ENCODE measurements at places on chromosomes 3 and 15.

- DNase-seq = no peak
These were observed 49.7 kb downstream of the CGGBP1 start for GRCh38 chr3:88009066-88009465.

DNA sequence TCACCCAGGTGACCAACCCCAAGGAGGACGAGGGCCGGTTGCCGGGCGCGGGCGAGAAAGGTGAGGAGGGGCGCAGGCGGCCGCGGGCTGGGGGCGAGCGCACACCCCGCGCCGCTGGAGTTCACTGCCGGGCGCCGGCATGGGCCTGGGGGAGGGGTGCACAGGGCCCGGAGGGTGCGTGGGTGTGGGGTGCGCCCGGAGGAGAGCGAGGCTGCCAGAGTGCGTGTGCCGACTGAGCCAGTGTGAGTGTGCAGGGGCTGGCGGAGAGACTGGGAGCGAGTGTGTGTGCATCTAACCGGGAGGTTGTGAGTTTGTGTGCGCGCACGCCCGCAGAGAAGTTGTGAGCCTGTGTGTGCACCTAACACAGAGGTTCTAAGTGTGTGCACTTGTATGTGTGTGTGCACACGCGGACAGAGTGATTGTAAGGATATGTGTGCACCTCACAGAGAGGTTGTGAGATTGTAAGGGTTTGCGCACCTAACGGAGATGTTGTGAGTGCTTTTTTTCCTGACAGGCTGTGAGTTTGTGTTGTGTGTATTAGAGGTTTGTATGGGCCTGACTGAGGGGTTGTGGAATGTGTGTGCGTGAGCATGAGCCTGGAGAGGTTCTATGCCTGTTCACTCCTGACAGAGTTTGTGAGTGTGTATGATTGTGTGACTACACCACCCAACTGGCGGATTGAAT lies 681 bp downstream of the CTDSPL start:
- DNase-seq = no peak

DNA sequence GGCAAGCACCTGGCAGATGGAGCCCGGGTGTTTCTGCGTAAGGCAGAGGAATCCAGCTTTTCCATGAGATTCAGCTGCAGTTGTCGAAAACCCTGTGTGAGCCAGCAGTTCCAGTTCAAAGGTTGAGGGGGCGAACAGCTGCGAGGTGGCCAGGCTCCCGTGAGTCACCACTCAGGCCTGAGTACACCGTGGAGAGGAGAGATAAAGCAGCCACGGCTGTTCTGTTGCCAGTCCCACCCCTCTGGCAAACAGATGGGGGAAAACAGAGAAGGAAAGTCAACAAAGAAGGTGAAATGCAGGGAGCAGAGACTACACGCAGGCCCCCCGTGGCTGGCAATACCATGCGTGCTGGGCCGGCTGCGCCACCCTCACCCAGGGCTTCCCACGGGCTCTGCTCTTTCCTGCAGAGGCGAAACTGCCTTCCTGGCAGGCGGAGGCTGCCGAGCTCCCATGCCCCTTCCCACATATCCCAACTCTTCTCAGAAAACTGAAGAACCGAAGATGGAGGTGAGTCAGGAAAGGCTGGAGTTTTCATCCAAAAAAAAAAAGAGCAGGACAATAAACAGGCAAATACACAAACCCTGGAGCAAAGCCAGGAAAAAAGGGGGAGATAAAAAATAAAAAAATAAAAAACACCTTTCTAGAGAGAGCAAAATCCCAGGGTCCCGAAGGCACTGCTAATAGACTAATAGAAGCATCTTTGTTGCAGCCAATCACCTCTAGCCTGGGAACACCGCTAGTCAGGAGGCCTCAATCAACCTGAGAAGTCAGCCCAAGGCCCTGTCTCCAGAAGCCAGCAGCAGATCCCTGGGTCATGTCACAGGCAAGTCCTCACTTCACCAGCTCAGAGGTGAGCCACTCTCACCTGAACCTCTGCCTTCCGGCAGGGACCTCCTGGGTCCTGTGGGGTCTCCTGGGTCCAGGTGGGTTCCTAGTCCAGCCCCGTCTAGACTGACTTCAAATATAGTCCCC lies 37.7 kb downstream of the FAM174B start:
- DNase-seq = no peak

- DNase-seq = no peak
These were observed 27.6 kb upstream of the P2RY13 start for GRCh38 chr3:151356794-151357462.

- DNase-seq = no peak
These were observed 514.1 kb upstream of the ADAMTS9 start for GRCh38 chr3:65201926-65202325.

- DNase-seq = no peak
These were observed 75.8 kb downstream of the FAIM start for GRCh38 chr3:138684396-138684795.

GRCh38 chr3:171172070-171172469 lies 145.6 kb upstream of the SLC2A2 start:
- no peak for DNase-seq

GRCh38 chr3:55059027-55059629 lies 131.3 kb upstream of the LRTM1 start:
- no peak for DNase-seq

- DNase-seq = no peak
These were observed 55.9 kb downstream of the LIPC start for GRCh38 chr15:58487724-58488120.

GRCh38 chr3:112097378-112097777 lies 11.2 kb downstream of the C3orf52 start:
- no peak for DNase-seq

GRCh38 chr3:116339441-116340028 lies 105.8 kb downstream of the LSAMP start:
- no peak for DNase-seq

- no peak for DNase-seq
These were observed 54.9 kb upstream of the MYRIP start for GRCh38 chr3:39754549-39754948.

- DNase-seq = no peak
These were observed 24.3 kb upstream of the SV2B start for GRCh38 chr15:91075739-91076138.

DNA sequence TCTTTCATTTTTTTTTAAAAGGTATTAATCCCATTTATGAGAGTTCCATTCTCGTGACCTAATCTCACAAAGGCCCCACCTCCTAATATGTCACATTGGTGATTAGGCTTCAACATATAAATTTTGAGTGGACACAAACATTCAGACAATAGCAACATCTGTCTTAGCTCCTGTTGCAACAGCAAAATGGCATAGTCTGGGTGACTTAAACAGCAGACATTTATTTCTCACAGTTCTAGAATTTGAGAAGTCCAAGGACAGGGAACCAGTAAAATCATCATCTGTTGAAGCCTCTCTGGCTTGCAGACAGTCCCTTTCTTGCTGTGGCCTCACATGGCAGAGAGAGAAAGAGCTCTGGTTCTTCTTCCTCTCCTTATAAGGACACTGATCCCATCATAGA lies 3.2 kb upstream of the PLSCR2 start:
- no peak for DNase-seq

GRCh38 chr3:55341502-55342031 lies 145.5 kb downstream of the WNT5A start:
- no peak for DNase-seq

DNA sequence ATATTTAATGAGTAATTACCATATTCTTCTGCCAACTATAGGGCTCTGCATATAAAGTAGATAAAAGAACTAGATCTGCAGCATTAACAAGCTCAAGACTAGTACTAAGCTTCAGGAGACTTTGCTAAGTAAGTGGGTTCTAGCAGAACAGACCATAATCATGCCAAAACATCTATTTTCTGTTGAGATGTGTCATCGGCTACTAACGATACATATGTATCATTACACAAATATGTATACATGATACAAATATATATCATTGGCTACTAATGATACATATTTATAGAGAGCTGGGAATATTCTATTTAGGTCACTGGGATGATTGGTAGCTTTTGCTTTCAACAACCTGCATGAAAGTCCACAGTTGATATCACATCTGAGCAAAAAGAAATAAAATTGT lies 185.8 kb upstream of the DCBLD2 start:
- no peak for DNase-seq

DNA sequence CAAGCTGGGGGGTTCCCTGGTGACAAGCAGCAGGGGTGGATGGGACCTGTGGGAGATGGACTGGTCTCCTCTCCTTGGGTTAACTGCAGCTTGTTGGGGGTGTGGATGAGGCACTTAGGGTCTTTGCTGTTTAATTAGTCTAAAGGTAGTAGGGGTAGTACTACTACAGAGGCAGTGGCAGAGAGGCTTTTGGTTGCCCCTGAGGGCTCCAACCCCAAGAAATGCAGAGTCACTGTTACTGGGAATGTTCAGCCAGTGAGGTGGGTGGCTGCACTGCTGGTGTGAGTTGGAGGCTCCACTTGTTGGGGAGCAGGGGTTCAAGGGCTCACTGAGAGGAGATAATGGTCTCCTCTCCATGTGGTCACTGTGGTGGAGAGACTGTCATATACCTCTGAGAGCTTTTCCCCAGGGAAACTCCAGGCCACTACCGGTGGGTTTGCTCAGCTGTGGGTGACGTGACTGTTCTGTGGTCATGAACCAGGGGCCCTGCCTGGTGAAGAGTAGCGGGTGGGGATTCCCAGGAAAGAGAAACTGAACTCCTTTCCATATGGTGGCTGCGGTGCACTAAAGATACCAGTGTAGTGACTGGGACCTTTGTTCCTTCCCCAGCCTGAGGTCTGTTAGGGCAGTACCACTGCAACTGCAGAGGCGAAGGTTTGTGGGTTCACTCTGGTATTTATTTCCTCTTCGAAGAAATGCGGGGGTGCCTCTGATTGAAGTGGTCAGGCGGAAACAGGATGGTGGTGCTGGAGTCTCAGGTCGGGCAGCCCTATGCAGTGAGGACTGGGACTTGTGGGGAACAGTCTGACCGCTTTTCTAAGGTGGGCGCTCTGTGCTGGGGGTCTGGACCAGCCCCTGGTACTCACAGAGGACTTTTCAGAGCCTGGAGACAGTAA lies 68.9 kb upstream of the TNFSF10 start:
- DNase-seq = peak; percentile 34

- DNase-seq = no peak
These were observed 6.6 kb downstream of the DTWD1 start for GRCh38 chr15:49627407-49627877.

DNA sequence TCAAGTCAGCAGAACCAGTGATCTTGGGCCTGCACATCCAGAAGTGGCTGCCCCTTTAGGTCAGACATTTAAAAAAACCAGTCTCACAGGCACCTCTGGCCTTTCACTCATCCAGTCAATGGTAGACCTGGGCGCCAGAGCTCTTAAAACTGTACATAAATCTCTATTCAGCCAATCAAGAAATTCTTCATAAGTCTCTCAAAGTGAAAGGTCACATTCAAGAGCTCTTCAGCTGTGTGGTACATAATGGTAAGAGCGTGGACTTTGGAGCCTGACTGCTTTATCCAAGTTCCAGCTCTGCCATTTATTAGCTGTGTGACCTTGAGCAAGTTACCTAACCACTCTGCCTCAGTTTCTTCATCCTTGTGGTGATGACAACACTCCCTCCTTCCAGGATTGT lies 22.3 kb upstream of the MORF4L1 start:
- DNase-seq = no peak

DNA sequence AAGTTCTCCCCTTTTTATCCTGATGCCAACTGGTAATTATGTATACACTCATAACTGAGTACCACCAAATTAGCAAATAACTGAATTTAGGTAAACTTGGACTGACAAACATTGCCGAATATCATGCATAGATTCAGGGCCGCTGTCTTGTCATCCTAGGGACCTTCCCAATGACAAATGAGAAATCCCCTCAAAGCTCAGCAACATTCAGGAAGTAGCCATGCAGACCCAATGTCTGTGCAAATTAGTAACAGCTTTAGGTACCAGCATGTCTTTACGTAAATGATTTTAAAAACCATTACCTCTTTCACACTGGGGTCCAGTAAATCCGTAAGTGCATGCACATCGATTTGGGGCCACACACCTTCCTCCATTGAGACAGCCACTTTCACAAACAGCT lies 49.5 kb downstream of the FBN1 start:
- no peak for DNase-seq

- DNase-seq = no peak
These were observed 3.5 kb upstream of the FAM81A start for GRCh38 chr15:59434481-59434880.

GRCh38 chr3:20999661-21000060 lies 751.3 kb downstream of the ZNF385D start:
- no peak for DNase-seq

DNA sequence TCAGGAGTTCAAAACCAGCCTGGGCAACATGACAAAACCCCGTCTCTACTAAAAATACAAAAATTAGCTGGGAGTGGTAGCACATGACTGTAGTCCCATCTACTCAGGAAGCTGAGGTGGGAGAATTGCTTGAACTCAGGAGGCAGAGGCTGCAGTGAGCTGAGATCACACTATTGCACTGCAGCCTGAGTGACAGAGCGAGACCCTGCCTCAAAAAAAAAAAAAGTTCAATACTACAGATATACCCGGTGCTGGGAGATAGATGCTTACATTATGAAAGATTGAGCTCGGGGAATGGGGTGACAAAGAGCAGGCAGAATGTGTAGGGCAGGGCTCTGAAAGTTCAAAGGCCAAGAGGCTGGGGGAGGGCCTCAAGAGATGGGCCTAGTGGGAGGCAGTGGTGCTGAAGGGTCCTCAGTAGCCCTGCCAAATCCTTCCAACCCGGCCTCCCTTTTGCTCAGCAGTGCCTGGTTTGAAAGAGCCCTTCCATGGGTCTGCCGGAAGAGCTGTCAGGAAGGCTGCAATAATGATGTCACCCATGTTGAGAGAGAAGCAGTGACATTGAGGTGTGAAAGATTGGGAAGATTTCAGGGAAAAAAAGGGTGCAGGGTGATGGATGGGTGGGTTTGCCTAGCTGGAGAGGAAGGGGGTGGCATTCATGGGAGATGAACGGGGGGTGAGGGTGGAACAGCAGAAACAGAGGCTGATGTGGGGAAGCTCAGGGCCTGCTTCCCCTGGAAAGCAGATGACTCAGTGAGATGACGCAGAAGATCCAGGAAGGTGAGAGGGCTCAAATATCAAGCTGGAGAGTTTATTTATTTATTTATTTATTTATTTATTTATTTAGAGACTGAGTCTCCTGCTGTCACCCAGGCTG lies 20.0 kb upstream of the IREB2 start:
- DNase-seq = no peak

GRCh38 chr3:167484551-167484950 lies 10.7 kb upstream of the SERPINI2 start:
- no peak for DNase-seq

- no peak for DNase-seq
These were observed 25.8 kb upstream of the MTHFS start for GRCh38 chr15:79922512-79923078.

GRCh38 chr3:11410564-11410963 lies 138.4 kb downstream of the ATG7 start:
- no peak for DNase-seq

DNA sequence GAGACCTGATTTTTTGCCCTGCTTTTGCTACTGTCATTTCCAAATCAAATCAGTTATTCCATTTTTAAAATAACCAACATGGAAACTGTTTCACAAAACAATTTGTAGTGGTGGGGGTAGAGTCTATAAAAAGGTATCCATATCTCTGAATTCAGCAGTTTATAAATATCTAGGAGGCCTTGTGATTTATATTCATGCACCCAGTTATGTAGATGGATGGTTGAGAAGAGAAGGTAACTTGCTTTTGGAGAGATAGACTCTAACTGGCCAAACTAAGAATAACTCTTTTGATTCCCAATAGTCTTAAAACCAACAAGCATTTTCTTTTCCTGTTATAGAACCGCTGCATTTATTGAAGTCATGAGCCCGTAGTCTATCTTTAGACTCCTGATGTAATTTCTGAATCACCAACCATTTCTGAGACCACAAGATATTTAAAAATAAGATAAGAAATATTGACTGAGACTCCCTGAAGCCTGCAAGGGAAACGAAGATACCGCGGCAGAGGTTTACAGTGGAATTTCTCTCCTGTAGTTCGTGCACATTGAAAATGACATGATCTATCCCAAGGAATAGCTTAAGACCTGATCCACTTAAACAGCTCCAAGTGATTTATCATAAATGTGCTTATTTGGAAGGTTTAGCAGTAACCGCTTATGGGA lies 68.5 kb downstream of the SAMMSON start:
- no peak for DNase-seq
